ENCODE measurements at places on chromosomes 4 and X.

- DNase-seq, result no peak
Observed at GRCh38 chr4:169756971-169757574, 671 bp downstream of the HPF1 start.

DNA sequence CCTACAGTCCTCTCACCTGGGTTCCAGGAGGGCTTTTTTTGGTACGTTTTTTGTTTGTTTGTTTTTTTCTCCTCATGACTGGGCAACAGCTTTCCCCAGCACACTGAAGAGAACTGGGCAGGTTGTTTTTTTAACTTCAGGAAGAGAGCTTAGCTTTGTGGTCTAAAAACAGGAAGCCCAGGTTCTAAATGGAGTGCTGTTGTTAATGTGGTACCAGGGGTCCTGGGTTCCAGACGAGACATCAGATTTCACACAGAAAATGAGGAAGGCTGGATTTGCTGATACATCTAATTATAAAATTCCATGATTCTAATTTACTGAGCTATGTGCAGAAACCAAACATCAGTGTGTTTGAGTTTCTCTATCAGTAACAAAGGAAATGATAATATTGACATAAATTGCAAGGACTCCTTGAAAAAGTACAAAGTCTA, 4.2 kb downstream of the MYOZ2 start:
- no peak for DNase-seq

GRCh38 chr4:118289794-118290193, 63.0 kb downstream of the PRSS12 start:
- DNase-seq, result no peak

GRCh38 chr4:54495641-54496040, 162.1 kb upstream of the KIT start:
- DNase-seq, result no peak

- DNase-seq, result peak; percentile 4
Observed at GRCh38 chr4:56181140-56181953, 205.9 kb downstream of the AASDH start.

- DNase-seq, result peak; percentile 52
Observed at GRCh38 chrX:28586981-28587551, at the start of gene IL1RAPL1. TSS of gene IL1RAPL1 (plus strand) at chrX:28587446.

Data from M059J (cell line).